ENCODE measurements at places on chromosomes 7 and 10.

GRCh38 chr10:124027031-124027611 lies 66.3 kb downstream of the CHST15 start:
- no peak for DNase-seq

GRCh38 chr7:116801092-116801710 lies 61.2 kb upstream of the CAPZA2 start:
- no peak for DNase-seq

DNA sequence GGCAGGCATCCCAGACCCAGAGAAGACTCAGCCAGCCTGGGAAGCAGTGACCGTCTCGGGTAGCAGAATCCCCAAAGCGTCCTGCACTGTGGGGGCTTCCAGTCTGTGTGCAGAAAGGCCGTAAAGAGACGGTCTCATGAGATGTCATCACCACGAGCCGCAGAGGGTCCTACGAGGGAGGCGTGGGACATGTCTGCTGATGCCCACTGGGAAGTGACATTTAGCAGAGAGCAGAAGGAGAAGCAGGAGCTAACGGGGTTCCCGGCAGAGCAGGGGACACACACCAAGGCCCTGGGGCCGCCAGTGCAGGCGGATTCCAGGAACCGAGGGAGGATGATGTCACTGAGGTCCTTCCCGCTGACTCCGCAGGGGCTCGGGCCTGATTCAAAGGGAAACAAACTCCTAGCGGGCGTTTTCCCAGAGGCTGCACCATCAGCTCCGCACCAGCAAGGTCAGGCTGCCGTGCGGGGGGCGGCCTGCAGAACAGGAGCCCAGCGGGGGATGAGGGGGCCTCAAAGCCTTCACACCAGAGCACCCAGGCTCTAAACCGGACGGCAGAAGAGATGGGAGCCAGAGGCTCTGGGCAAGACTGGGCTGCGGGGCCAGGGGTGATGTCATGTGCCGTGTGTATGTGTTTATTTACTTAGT lies 85.4 kb upstream of the PDGFA start:
- DNase-seq: no peak

DNA sequence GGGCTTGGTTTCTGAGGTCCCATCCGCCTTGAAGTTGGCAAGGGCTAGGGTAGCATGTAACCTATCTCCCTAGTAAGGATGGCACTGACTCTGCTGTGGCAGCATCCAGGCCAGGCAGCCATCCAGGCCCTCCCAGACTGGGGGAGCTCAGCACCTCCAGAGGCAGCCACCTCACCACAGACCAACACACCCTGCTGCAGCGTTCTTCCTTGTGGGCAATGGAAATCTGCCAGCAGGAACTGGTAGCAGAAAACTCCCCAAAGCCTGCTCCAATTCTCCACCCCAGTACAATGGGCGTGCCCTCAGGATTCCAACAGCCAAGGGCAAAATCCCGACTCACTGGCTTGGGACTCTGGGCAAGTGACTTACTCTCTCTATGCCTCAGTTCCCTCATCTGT lies 27.5 kb downstream of the DLG5 start:
- DNase-seq: no peak

DNA sequence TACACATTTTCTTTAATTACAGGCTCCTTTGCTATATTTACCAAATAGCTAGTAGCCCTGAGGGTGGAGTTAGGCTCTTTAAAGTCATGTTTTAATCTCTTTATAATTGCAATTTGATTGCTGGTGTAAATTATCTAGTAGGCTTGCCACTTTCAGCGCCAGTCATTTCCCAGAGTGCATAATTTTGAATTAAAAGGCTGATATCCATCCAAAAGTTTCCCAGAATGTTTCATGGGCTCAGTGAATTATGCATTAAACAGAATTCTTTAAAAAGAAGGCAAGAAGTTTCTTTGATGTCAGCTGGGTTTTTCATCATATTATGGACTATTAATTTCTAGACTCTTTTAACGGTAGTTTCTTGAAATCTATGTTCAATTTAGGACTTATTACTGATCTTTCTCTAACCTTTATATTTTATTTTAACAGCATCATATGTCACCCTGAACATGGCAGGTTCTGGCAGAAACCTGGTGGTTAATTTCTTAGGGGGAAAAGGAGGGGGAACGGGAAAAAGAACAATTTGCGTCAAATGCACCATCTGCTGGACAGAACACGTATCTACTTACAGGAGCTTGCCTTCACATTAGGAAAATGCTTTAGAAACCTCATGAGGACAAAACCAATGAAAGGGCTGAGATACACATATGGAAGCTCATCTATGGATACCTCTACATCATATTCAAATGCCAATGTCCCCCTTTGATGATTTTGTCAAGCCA lies 171.1 kb downstream of the GRM3 start:
- DNase-seq: no peak

DNA sequence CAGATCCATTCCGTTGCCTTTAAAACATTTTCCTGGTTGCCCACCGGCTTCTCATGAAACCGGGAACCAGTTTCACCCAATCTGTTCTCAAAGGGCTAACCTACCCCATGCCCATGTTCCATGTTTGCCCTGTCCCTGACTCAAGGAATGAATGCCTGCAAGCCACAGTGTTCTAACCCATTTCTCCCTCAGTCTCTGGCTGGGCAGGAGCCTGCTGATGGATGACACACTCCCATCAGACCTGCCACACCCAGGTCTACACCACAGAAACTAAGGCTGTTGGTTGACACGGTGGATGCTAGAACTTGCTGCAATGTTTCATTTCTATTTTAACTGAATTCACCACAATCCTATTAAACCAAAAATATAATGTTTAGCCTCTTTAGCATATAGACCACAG lies 15.6 kb downstream of the CLRN3 start:
- no peak for DNase-seq

- DNase-seq: no peak
Measured at GRCh38 chr7:156577645-156578577, 62.7 kb upstream of the RNF32 start.

DNA sequence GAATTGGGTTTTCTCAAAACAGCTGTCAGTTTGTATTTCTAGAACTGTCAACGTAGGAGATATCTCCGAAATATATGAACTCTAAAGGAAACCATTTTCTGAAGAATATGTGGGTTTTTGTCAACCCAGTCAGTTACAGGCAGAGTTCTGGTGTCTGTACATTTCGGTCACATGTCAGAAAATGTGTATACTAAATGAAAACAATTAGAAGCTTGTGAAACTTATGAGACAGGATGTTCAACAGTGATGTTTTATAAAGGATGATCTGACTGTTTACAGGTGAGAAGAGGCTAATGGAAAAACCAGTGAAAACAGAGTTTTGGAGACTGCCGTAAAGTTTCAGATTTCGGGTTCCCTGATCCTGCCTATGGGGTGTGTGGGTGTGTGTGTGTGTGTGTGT lies 6.2 kb downstream of the JAZF1 start:
- DNase-seq: no peak

- DNase-seq: no peak
Measured at GRCh38 chr7:26165950-26166683, 14.1 kb downstream of the NFE2L3 start.

GRCh38 chr7:138245682-138246081 lies 169.4 kb downstream of the AKR1D1 start:
- no peak for DNase-seq

DNA sequence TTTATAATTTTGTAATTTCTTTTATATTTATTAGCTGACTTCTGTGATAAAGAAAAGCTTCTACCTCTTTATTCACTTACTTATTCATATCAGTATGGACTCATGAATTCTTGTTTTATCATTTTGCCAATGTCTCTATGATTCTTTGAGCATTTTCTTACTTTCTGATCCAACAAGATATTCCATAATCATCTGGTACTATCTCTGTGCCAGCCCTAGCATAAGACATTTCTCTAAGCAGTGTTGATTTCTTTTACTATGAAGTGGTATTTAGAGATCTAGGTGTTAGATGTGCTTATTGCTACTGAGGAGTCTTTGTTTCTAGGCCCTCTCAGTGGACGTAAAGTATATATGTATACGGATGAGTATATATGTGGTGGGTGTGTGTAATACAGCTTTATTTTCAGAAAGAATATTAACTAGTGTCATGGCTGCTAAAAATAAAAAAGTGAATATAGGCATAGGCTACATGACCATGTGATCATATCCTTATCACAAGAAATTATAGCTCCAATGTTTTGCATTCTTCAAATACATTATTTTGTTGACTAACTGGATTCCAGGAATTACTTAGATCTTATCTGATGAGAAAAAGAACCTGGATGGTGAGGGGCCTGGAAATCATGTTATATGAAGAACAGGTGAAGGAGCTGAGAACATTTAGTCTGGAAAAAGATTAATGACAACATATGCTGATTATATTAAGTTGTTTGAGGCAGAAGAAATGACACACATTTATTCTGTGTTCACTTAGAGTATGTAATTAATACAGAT lies 13.1 kb downstream of the PHTF2 start:
- DNase-seq: no peak

GRCh38 chr7:27180431-27181420 lies 4.3 kb downstream of the HOXA11 start:
- no peak for DNase-seq

DNA sequence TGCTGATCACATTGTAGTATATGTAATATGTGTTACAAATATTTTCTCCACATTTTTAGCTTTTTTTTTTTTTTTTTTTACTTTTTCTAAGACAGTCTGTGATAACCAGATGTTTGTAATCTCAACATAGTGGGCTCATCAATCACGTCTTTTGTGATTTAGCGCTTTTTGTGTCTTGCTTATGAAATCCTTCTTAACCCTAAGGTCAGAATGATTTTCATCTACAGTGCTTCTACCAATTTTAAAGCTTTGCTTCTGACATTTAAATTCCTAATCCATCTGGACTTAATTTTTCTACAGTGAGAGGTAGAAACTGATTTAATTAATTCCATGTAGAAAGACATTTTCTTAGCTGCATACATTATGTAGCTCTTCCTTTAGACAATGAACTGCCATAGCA lies 626.4 kb downstream of the TNS3 start:
- no peak for DNase-seq

DNA sequence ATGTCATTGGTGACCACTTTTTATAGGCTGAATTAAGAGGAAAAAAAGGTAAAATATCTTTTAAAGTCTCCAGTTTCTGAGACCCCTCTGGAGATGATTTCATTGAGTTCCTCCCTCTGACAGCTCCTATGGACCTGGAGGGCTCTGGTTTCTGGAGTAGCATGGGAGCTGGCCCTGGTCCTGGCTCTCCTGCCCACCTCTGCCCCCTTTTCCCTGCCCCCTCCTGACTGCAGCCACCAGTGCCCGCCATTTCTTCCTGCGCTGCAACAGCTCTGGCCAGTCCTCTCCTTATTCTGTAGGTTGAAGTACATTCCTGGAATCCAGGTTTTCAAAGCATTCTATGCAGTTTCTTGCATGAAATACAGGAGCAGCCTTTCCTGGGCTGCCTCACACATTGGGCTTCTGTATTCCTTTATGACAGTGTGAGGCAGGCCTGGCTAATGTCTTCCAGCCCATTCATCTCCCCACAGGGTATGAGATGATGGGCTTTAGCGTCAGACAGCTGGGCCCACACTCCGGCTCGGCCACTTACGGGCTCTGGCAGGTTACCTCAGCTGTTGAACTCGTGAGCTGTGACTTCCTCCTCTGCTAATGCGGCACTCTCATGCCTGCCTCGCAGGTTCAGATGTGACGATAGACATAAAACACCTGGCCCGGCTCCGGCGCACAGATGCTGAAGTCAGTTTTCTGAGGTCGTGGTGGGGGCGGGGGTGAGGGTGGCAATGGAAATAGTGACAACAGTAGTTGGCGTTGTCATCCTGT lies 101.7 kb downstream of the MGMT start:
- no peak for DNase-seq

GRCh38 chr7:131231381-131232220 lies 96.1 kb upstream of the MKLN1 start:
- peak; percentile 22 for DNase-seq

DNA sequence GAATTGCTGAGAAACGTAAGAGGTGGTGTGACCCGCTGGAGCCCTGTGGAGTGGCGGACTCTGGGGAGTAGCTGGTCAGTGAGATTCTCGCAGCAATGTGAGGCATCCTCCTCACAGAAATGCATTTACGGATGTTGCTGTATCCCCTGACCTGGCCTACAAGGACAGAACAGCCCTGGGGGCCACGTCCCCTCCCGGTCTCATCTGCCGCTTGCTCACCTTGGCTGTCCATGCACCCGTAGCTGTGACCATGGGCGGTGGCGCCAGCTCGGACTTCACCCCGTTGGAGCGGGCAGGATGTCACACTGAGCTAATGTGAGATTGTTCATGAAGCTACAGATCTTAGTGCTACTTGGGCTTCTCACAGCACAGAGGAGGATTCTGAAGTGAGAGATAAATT lies 193.8 kb downstream of the EBF3 start:
- no peak for DNase-seq

- DNase-seq: no peak
Measured at GRCh38 chr7:129191272-129191671, 2.8 kb downstream of the SMO start.

- no peak for DNase-seq
Measured at GRCh38 chr10:119374236-119374635, 166.9 kb downstream of the GRK5 start.

GRCh38 chr10:34292675-34293074 lies 522.4 kb downstream of the PARD3 start:
- no peak for DNase-seq

- no peak for DNase-seq
Measured at GRCh38 chr10:31384589-31384949, 65.6 kb downstream of the ZEB1 start.

DNA sequence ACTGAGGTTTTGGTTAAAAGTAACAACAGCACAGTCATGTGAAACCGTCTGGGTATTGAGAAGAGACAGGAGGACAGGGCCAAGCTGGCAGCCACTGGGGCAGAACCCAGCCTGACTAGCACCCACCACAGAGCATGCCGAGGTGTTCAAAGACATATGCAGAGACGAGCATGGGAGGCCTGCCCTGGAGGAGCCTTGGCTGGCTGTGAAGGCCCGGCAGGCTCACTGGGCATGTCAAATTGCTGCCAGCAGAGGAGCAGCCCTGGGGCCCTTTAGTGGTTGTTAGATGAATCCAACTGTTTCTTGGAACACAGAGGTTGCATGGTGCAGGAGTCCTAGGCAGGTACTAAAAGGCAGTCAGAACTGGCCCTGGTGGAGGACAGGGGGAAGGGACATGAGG lies 5.0 kb upstream of the GDF2 start:
- DNase-seq: no peak

DNA sequence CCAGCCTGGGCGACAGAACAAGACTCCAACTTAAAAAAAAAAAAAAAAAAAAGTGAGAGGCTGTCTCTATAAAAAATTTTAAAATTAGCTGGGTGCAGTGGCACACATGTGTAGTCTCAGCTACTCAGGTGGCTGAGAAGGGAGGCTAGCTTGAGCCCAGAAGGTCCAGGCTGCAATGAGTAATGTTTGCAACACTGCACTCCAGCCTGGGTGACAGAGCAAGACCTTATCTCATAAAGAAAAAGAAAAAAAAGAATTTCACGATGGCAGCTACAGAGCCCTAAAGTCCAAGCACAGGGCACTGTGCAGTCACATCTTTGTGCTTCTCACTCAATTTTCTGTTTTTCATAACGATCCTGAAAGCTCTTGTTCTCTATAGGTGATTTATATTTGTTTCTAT lies 209.5 kb upstream of the KCTD7 start:
- DNase-seq: no peak

GRCh38 chr10:86305521-86305920 lies 61.1 kb downstream of the GRID1 start:
- DNase-seq: no peak

- no peak for DNase-seq
Measured at GRCh38 chr10:14654821-14655382, 119.8 kb downstream of the FAM107B start.

Data from stimulated activated CD8-positive, alpha-beta memory T cell treated with anti-CD3 and anti-CD28 coated beads, Interleukin-12 subunit alpha, Interleukin-12 subunit beta, amount 100 ng/mL, for 1 hour (primary cell).